ENCODE measurements at places on chromosomes 2 and 18.

- DNase-seq, result no peak
Observed at GRCh38 chr18:48222118-48222517, 187.1 kb downstream of the ZBTB7C start.

- no peak for DNase-seq
Observed at GRCh38 chr2:5290900-5291546, 401.2 kb upstream of the SOX11 start.

GRCh38 chr2:109342256-109342850 is 213.3 kb downstream of the SH3RF3 start:
- DNase-seq, result no peak

DNA sequence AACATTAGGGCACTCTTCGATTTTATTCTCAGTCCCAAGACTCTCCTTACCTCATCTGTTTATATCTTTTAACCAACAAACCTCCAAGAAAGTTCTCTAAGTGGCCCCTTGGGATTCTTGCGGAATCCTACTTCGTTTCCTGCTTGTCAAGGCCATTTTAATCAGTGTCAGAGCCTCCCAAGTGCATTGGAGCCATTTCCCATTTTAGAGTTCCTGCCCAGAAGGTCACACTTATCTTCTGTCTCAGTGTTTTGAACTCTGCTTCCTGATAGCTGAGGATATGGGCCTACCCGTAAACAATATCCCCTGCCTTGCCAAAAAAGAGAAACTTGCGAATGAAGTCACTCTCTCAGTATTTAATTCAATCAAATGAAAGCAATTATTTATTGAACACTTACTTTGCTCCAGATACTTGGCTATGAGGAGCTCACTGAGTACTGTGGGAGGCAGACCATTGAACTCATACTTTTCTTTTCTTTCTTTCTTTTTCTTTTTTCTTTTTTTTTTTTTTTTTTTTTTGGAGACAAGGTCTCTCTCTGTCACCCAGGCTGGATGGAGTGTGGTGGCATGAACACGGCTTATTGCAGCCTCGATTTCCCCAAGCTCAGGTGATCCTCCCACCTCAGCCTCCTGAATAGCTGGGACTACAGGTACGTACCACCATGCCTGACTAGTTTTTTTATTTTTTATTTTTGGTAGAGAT is 5.7 kb upstream of the NOSTRIN start:
- no peak for DNase-seq

GRCh38 chr2:196144513-196145126 is 26.8 kb downstream of the STK17B start:
- no peak for DNase-seq

DNA sequence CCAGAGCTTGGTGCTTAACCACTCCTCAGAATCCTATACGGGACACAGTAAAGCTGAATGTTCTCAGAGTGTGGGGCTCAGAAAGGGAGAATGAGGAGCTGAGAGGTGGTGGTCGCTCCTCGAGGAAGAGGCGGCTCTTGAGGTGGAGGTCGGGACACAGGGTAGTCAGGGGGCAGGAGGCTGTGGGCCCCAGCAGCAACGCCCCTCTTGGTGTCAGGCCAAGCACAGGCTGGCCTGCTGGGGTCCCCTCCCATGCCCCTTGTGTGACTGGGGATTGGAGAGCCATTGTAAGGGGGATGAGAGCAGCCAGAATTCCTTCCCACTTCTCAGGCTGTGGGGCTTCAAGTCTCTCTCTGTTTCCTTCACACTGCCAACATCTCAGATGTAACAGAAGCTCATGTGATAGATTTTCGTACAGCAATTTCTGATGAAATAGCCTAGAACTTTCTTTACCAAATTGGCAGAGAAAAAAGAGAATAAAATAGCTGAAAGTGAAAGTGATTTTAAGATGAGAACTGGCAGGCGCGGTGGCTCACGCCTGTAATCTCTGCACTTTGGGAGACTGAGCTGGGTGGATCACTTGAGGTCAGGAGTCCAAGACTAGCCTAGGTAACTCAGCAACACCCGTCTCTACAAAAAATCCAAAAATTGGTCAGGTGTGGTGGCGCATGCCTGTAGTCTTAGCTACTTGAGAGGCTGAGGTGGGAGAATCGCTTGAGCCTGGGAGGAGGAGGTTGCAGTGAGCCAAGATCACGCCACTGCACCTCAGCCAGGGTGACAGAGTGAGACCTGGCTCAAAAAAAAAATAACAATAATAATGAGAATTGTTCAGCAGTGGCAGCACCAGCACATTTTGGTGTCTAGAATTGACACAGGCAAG is 61.1 kb upstream of the RPL31 start:
- no peak for DNase-seq

- no peak for DNase-seq
Observed at GRCh38 chr2:9328931-9329330, 94.4 kb downstream of the ITGB1BP1 start.

DNA sequence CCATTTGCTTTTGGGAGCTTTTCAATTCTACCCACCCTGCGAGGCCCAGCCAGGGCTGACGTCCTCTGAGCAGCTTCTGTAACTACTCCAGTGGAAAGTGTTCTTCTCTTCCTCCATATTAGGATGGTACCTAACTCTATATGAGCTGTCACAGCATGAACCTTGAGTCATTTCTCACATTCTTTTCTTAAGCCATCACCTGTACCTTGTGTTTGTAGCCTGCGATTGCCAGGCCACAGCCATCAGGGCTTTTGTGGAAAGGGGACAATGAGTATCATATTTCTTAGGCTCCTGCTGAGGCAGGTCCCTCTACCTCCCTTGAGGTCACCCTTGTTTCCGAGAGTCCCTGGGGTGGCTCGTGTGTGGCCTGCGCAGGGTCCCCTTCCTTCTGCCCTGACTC is 144.5 kb upstream of the DLX2 start:
- no peak for DNase-seq

DNA sequence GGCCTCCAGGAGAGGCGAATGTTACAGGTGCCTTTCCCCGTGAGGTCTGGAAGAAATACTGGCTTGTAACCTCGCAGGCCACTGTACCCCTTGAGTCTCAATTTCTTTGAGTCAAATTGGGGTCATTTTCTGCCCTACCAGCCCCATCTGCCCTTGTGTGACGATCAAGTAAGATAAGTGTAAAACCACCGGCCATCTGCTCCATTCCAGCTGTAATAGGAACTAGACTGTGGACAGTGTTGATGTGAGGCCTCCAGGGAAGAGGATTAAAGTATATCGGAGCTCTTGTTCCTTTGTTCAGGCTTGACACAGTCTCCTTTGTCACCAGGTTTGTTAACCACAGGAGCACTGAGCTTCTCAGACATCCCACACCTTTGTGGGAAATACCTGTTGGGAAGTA is 65.6 kb downstream of the MRPS9 start:
- DNase-seq, result no peak

GRCh38 chr2:215784371-215784783 is 229.0 kb downstream of the MREG start:
- DNase-seq, result no peak

All from SIG-M5 (cell line).